ENCODE measurements at places on chromosomes 12 and 14.

GRCh38 chr14:71905860-71906259, 26.4 kb upstream of the RGS6 start:
- DNase-seq: no peak

GRCh38 chr12:52156757-52157565, 34.9 kb downstream of the KRT80 start:
- no peak for DNase-seq

GRCh38 chr12:95997911-95998510, 1.9 kb upstream of the HAL start:
- no peak for DNase-seq

DNA sequence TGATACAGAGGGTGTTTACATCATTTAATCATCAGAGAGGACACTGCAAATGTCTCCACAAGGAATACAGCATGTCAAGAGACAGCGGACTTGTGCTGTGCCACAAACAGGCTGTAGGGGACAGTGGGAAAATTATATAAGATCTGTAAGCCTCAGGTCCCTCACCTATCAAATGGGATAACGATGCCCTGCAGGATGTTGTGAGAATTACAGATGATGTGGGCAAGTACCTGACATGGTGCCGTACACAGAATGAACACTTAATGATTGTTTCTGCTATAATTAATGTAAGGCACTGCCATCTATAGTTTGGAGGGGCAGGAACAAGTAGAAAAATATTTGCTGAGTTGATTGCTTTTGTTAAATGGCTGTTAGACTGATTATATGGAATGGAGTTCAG, 81.9 kb upstream of the GTF2A1 start:
- DNase-seq: no peak

- DNase-seq: no peak
These were observed 5.7 kb downstream of the WNT5B start for GRCh38 chr12:1634590-1635191.

- no peak for DNase-seq
These were observed 4.2 kb upstream of the LIN7A start for GRCh38 chr12:80941916-80942315.

DNA sequence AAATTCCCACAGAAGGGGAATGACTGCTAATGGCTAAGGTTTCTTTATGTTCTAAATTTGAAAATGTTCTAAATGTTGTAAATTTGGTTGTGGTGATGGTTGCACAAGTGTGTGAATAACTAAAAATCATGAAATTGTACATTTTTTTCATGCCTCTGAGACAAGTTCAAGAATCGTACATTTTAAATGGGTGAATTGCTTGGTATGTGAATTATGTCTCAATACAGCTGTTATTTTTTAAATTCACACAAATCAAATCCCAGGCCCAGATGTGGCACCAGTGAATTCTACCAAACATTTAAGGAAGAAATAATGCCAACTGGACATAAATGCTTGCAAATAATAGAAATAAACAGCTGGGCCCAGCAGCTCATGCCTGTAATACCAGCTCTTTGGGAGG, 28.6 kb upstream of the RND1 start:
- no peak for DNase-seq

GRCh38 chr12:105235732-105236476, at the start of gene APPL2:
TSS of gene APPL2 (minus strand) at chr12:105236174. CDS start at chr12:105236012, 162 bp downstream.
- no peak for DNase-seq

DNA sequence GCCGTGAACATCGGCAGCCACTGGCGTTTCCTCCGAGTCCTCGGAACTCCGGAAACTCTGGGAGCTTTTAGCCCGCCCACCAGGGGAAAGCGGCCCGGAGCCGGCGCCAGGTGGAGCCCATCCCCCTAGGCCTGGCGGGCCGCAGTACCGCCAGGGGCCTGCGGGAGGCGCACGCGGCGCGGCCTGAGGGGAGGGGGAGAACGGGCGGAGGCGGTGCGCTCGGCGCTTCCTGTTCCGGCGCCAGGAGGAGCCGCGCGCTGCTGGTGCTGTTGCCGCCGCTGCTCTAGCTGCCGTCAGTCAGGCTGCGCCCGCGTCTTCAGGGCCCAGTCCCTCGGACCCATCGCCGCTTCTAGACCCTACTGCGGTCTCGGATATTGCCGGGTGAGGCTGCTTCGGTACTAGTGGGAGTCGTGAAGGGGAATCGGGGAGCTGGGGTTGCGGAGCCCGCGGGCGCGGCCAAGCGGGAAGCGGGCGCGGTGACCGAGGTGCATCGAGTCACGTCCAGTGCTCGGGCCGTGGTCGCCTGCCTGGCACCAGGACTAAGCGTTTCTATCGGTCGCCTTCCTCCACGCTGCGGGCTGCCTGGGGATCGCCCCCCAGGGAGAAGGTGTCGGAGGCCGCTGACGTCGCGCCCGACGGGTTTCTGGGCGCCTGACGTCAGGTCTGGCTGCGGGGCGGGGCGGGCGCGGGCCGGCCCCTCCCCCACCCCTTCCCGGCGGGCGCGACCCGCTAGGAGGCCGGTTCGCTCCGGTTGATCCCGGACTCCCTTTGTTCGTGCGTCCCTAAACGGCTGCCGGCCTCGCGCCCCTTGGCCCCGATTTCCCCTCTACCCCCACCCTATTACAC, at the start of gene MAPK1IP1L:
Gene MAPK1IP1L, plus strand, starts transcription at position 225 of the 846 bp plus-strand sequence. CDS start 10,037 bp downstream, outside the sequence.
- DNase-seq: peak; percentile 67

DNA sequence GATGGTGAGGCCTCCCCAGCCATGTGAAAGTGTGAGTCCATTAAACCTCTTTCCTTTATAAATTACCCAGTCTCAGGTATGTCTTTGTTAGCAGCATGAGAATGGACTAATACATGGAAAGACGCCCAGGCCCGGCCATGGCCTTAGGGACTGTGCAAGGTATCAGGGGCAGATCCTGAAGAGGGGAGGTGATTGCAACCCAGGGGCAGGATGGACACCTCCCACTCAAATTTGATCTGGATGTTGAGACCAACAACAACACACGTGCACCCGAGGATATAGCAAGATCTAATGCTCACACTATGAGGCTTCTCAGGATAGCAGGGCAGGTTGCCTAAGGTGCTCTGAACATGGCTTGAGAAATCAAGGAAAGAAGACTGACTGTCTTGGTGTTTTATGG, 13.5 kb upstream of the SERPINA4 start:
- DNase-seq: no peak

- DNase-seq: no peak
These were observed 11.5 kb upstream of the PRKAG1 start for GRCh38 chr12:49030119-49030518.

DNA sequence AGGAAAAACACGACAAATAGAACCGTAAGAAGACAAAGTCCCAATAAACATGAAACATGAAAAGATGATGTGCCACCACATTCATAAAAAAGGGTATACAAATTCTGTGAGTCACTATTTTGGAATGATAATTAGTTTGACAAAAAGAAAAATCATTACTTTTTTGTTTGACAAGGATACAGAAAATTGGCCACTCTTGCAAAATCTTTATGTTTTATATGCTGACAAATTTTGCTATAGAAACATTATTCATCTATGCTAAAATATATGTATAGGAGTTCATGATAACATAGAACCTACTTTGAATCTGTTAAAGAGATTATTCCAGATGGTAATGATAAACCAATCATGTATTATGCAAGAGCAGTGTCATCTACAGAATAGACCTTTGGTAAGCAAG, 1201.0 kb downstream of the FSCB start:
- DNase-seq: no peak

DNA sequence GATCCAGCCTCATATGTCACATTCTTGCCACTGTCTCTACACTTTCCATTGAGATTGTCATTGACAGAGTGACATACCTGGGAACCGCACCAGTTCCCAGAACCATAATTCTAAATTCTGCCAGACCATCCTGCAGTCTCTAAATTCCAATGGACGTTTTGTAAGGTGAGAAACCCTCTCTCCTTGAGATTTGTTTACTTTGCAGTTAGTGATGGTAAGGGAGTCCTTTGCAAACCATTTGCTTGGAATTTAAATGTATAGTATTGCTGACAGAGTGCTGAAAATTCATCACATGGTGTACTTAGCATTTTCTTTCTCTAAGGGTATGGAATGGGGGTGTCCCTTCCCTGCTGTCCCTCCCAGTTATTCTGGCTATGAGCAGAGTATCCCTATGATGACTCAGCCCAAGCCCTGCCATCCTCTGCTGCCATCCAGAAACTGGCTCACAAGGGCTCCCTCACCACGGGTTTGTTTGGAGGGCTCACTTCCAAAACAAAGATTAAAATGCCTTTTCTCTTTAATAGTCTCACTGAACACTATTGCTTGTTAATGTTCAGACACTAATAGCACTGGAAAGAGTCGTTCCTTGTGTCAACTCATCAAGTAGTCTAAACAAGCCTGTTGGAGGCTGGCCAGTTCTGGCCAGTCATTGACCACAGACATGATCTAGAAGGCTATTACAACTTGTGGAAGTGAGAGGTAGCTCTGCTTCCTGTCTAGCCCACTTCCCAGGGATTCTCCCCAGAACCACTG, 129.0 kb upstream of the HMGA2 start:
- peak; percentile 91 for DNase-seq

DNA sequence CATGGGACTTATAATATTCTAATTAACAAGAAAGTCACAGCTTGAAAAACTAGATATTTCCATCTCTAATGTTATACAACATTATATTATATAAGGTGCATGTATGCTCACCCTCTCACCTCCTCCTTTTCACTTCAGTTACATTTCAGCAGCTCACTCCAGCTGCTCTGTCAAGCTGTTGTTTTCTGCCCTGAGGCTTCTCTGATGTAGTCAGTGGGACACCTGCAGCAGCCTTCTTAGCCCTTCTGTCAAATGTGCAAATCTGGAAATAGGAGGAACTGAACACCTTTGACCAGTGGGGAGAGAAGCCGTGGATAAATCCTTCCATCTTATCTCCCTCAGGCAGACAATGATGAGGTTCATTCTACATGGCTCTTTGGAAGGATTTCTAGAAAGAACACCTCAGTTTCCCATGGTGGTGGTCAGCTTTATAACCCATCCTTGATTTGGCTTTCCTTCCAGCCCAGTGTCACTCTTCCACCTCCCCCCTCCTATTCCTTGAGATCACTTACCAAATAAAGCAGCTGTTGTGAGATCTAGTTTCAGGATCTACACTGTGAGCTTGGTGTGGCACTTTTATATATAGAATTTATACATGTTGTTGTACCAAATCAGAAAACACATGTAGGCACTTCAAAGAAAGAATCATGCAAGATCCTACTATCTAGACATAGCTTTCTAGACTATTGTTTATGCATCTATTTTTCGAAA, 79.6 kb upstream of the STK38L start:
- DNase-seq: no peak

- no peak for DNase-seq
These were observed 20.3 kb downstream of the SYNE3 start for GRCh38 chr14:95496111-95496681.

DNA sequence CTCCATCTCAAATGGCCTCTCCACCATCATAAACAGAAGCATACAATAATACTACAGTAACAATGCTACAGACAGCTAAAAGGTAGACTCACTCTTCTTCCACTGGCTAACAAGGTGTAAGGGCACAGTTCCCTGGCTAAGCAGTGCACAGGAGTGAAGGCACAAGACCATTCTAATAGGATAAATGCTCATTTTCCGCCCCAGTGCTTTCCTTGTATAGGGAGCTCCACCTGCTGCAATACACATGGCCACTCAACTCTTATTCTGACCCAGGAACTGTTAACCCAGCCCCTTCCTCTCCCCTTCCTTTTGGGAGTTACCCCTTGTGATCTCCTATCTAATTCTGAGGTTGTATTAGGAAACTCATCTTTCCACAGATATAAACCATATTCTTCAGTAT, 124.6 kb downstream of the KCNK10 start:
- DNase-seq: no peak

DNA sequence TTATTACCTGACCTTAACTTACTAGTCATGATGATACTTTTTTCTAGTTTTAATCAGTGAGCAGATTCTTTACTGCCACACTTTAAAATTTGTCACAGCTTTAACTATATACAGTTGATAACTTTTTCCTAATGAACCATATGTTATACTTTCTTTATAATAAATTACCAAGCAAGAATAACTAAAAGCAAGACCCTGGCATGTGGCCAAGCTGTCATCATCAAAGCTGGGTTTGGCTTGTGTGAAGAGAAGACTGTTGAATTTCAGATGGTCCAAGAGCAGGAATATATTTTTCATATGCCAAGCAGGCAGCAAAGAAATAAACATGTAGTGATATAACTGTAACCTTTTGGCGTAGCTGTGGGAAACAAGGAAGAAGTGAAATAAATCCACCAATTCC, 93.5 kb downstream of the PUS7L start:
- no peak for DNase-seq

DNA sequence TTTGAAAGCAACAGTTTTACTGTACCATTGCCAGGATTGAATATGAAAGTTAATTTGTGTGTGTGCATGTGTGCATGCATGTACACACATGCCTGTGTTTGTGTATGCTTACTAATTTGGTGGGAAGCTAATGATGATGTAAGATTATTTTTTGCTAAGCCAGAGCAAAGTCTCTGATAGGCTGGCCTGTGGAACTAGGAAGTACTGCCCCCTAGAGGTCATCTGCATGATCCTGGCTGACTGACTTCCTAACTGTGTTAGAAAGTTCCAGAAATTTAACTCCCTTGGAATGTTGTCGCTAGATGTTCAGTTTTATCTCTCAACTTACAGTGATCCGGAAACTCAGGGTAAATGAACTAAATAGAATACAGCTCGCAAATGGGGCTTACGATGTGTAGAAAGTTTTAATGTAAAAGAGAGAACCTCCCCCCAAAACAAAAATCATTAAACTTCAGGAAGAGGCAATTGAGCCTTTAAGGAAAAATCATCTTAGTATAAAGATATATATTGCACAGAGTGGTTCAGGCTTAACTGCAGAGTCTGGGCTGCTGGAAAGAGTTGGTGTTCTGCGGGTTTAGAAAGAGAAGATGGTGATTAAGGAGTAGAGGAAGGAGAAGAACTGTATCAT, 34.3 kb upstream of the SLC38A1 start:
- no peak for DNase-seq

DNA sequence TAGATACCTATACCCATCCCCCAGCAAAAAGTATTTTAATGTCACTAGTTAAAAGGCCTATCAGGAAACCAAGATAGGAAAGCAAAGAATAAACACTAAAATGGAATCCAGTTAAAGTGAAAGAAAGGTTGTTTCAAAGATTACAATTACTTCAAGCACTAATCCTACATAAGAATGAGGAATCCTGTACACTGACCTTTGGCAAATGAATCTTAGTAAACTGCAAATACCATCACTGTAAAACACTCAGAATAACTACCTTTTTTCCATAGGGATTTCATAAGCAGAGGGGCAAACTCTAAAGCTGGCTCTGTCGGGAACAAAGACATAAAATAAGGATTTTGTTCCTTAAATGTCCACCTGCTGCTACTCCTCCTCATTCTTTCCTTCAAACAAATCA, 25.9 kb downstream of the CEP83 start:
- DNase-seq: no peak

- DNase-seq: no peak
These were observed 91.7 kb downstream of the TMX1 start for GRCh38 chr14:51331486-51332367.

- DNase-seq: no peak
These were observed 25.7 kb downstream of the RAB21 start for GRCh38 chr12:71780237-71780822.

DNA sequence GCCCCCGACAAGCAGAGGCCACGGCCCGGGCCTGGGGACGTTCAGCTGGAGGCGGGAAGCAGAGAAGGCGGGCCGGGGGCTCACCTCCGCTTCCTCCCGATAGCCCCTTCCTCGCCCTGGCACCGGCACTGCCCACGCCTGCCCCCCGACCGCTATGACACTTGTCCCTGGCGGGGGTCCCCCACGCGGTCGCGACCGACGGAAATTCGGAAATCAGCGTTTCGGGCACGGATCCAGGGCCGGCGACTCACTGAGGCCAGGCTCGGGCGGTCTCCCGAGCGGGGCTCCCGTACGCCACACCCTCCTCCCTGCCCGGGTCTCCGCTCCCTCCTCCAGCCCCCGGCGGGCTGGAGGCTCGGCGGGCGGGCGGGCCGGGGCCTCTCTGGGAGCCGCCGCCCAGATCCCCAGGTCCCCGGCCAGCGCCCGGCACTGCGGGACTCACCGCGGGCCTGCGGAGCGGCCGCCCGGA, 581 bp downstream of the PITPNM2 start:
- DNase-seq: no peak
